ENCODE measurements at places on chromosomes 3 and 15.

DNA sequence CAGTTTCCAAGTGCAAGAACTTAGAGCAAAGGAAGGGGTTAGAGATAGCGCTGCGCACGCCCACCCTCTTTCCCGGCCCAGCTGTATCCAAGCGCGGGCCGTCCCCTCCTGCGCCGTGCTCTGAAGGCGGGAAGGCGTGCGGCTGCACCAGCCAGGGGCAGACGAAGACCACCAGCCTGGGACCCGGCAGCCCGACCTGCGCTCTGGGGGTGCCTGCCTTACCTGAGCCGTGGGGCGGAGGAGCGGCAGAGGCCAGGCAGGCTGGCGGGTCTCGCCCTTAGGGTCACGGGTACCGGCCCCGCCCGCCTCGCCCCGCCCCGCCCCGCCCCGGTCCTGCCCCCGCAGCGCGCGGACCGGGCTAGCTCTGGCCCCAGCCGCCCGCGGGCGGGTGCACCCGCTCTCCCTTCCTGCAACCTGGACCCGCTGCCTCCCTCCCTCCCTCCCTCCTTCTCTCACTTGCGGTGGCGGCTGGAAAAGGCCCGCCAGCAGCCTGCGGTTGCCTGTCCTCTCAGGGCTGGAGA lies at the start of gene WDR72:
WDR72 (minus strand) TSS at position 253 of the 521 bp plus-strand sequence. CDS start 26,514 bp downstream, outside the sequence.
- no peak within 1 kb of the TSS for H3K4me3 ChIP-seq
- H3K36me3 ChIP-seq = no peaks in the 10 kb centered on the region
- peaks cover 26% of the 10 kb centered on the region for H3K27me3 ChIP-seq
- DNase-seq = no peak
- no peak within 1 kb of the TSS for H3K27ac ChIP-seq

- H3K27me3 ChIP-seq = no peaks in the 10 kb centered on the region
- no peak overlapping the region for H3K4me3 ChIP-seq
- DNase-seq = no peak
- H3K4me1 ChIP-seq = no peaks in the 10 kb centered on the region
These were observed 42.8 kb downstream of the POMGNT2 start for GRCh38 chr3:43063114-43063513.

DNA sequence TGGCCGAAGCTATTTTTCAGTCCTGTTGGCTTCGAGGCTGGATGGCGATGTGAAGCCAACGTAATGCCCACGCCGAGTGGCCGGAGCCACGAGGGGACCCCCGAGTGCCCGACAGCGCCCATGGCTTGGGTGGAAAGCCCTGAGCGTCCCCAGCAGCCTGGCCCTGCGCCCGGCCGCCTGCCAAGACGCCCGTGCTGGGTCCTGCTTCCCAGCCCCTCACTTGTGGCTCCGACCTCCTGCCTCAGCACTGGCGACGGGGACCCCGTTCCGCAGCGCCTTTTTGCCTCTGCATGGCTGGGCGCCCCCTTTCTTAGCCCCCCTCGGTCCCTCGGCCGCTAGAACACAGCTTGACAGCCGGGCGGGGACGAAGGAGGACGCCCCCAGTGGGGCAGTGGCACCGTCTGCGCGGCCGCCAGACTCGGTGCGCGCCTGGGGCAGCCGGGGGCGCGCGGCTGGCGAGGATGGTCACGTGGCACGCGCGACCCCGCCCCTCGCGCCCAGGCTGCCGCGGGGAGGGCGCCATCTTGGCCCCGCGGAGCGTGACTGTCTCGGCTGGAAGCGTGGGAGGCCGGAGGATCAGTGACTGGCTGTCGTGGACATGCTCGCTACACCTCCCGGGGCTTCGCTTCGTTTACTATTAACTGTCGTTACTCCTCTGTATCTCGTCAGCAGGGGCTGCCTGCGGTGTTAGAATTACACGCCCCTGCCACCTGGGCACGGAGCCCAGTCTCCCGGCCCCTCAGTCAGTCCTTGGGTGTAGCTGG lies 626 bp upstream of the GPR176 start:
- H3K4me3 ChIP-seq = peak overlapping the region; percentile 67
- H3K36me3 ChIP-seq = no peaks in the 10 kb centered on the region
- DNase-seq = peak; percentile 81

DNA sequence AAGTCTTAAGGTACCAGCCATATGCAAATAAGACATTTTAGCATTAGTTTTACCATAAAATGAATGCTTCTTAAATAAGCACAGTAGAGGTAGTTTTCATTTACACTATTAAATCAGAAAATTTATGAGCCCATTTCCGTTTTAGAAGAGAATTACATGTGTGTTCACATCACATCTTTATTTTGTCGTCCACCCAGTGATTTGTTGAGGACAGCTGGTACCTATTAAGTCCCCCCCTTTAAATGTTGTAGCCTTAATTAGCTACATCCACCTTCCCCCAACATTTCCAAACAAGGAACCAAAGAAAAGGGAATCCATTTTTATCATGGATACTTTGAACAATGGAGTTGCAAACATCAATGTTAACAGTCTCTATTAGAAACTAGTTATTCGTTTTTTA lies 6.8 kb downstream of the IL17RD start:
- no peaks in the 10 kb centered on the region for H3K27me3 ChIP-seq
- H3K27ac ChIP-seq = no peak overlapping the region
- H3K4me1 ChIP-seq = peaks cover 82% of the 10 kb centered on the region
- no peak overlapping the region for H3K4me3 ChIP-seq

DNA sequence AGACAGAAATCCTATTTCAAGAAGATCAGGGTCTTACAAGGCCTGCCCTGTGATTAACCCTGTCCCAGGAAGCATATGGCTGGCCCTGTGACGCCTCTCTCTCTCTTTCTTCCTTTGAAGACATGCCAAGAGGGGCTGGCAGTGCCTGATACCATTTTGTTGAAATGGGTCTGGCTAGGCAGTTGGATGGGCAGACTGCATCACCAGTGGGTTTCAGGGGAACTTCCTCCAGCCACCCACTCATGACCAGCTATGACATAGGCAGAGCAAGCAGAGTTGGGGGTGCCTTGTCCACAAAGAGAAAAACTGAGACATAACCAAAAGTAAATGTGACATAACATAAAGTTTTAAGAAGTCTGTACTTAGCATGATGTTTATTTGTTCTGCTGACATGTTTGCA lies 31.4 kb upstream of the MANF start:
- no peak for DNase-seq
- no peaks in the 10 kb centered on the region for H3K36me3 ChIP-seq
- H3K4me3 ChIP-seq = no peak overlapping the region
- H3K27ac ChIP-seq = no peak overlapping the region
- no peaks in the 10 kb centered on the region for H3K4me1 ChIP-seq
- H3K27me3 ChIP-seq = no peaks in the 10 kb centered on the region

- H3K36me3 ChIP-seq = no peaks in the 10 kb centered on the region
- no peaks in the 10 kb centered on the region for H3K4me1 ChIP-seq
- no peak overlapping the region for H3K4me3 ChIP-seq
- no peak for DNase-seq
- H3K27ac ChIP-seq = no peak overlapping the region
These were observed 25.5 kb upstream of the NPTN start for GRCh38 chr15:73658645-73659044.

DNA sequence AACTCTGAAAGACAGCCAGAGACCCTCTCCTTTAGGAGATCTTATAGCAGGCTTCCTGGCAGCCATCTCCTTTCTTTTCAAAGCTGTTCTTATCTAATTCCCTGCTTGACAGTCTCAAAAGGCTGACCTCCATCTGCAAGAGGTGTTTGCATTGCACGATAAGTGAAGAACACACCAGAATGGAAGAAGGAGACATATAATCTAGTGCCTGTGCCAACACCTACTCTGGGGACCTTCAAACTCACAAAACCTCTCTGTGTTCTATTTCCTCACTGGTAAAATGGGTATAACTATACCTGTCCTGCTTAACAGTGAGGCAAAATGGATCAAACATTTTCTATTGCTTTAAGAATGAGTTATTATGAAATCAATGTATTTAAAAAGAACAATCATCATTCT lies 65.0 kb downstream of the WDR72 start:
- H3K36me3 ChIP-seq = no peaks in the 10 kb centered on the region
- no peaks in the 10 kb centered on the region for H3K27me3 ChIP-seq
- peaks cover 9% of the 10 kb centered on the region for H3K4me1 ChIP-seq
- no peak overlapping the region for H3K27ac ChIP-seq
- H3K4me3 ChIP-seq = no peak overlapping the region

DNA sequence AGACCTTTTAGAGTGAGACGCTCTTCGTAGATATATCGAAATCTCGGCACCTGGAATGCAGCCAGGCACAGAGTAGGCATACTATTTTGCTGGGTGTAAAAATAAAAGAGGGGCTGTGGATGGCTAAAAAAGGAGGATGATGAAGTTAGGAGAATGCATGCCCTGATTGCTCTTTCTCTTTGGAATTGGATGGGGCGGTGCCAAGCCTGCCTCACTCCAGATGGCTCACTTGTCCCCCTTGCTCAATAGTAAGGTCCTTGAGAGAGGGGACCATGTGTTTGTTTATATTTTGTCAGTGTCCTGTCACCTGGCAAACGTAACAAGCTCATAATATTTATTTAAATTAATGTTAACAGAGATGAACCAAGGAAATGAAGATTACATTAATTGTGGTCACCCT lies 33.0 kb downstream of the SNRK start:
- no peak overlapping the region for H3K4me3 ChIP-seq
- peaks cover 89% of the 10 kb centered on the region for H3K4me1 ChIP-seq
- peak; percentile 45 for DNase-seq
- peak overlapping the region; percentile 76 for H3K27ac ChIP-seq
- peaks cover 10% of the 10 kb centered on the region for H3K36me3 ChIP-seq

- peaks cover 10% of the 10 kb centered on the region for H3K36me3 ChIP-seq
- no peaks in the 10 kb centered on the region for H3K27me3 ChIP-seq
- H3K27ac ChIP-seq = no peak overlapping the region
- H3K4me1 ChIP-seq = peaks cover 32% of the 10 kb centered on the region
- DNase-seq = no peak
These were observed 82.2 kb downstream of the TRAK1 start for GRCh38 chr3:42173307-42173706.

GRCh38 chr3:54342676-54343075 lies 220.3 kb downstream of the CACNA2D3 start:
- no peak for DNase-seq
- no peaks in the 10 kb centered on the region for H3K4me1 ChIP-seq
- no peaks in the 10 kb centered on the region for H3K36me3 ChIP-seq
- no peak overlapping the region for H3K27ac ChIP-seq

DNA sequence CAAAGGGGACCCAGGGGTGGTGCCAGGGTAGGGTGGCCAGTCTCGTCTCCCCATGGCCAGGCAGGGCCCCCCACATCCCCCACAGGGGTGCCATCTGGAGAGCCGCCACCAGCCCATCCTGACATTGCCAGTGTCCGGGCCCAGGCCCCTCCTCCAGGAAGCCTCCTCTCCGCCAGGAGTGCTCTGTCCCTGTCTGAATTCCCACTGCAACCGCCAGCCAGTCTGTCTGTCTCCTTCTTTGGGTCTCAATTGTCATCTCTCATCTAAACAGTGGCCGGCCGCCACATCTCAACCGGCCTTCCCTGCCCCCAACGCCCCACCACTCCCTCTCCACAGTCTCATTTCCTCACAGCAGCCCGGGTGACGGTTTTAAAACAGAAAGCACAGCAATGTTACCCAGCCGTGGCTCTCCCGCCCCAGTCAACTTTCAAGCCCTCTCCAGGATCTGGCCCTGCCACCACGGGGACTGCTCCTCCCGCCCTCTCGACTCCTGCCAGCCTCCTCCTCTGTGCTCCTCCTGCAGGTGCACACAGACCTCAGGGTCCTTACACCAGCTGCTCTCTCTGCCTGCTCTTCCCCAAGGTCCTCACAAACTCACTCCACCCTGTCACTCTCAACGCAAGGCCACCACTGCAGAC lies 57.0 kb downstream of the IQSEC1 start:
- peak; percentile 67 for DNase-seq
- H3K36me3 ChIP-seq = no peaks in the 10 kb centered on the region
- peak overlapping the region; percentile 81 for H3K27ac ChIP-seq
- no peaks in the 10 kb centered on the region for H3K27me3 ChIP-seq
- peaks cover 43% of the 10 kb centered on the region for H3K4me1 ChIP-seq

DNA sequence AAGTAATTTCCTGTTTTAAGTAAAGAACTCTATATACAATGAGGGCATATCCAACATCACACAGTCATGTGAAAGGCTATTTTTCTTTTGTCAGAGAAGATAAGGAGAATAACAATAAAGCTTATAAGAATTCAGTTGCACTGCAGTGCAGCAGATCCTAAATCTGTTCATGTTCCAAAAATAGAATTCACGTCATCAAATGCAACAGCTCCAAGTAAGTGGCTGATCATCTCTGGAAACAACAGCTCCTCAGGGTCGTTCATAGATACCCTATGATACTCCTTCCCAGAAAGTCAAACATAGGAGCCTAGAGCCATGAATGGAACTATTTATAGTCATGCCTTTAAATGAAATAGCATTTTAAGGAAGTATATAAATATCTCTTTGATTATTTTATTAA lies 100.2 kb downstream of the FMN1 start:
- H3K4me1 ChIP-seq = peaks cover 5% of the 10 kb centered on the region
- DNase-seq = no peak
- no peaks in the 10 kb centered on the region for H3K27me3 ChIP-seq
- H3K36me3 ChIP-seq = no peaks in the 10 kb centered on the region
- H3K4me3 ChIP-seq = no peak overlapping the region

DNA sequence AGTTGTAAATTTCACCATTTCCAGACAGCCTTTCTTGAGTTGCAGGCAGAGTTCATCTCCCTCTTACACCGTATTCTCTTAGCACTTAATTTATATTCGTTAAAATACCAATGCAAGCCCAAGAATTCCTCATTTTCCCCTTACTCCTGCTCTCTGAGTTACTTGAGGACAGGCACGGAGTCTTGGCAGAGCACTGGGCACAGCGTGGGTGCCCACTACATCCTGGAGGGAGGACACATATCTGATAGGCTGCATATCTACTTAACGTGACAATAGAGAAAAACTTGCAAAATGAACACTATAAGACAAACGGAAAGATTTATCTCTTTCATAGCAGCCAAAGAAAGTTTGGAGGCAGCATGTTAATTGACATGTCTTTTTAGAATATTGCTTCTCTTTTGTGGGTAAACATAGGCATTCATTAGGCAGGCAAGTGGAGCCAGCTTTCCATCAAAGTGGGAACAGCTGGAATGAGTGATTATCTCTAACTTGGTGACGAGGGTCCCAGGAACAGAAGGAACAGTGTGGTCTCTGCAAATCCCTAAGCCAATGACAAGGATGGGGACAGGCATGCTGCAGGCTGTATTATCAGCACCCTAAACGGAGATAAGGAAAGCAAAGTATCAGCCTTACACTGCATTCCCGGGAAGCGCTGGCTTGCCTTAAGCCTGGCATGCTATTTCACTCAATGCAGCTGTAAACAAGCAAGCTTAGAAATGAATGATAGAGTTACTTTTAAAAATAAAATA lies 116.5 kb downstream of the RTP4 start:
- H3K27ac ChIP-seq = no peak overlapping the region
- peaks cover 6% of the 10 kb centered on the region for H3K4me1 ChIP-seq
- no peak for DNase-seq
- H3K27me3 ChIP-seq = peaks cover 6% of the 10 kb centered on the region
- no peak overlapping the region for H3K4me3 ChIP-seq

- peak overlapping the region; percentile 97 for H3K27ac ChIP-seq
- H3K27me3 ChIP-seq = no peaks in the 10 kb centered on the region
- H3K4me3 ChIP-seq = peak overlapping the region; percentile 85
- DNase-seq = peak; percentile 23
These were observed 514 bp upstream of the PPP4R2 start for GRCh38 chr3:72996121-72996472.

GRCh38 chr3:72474775-72475174 lies 373.5 kb downstream of the SHQ1 start:
- no peaks in the 10 kb centered on the region for H3K36me3 ChIP-seq
- H3K27ac ChIP-seq = no peak overlapping the region
- H3K4me1 ChIP-seq = peaks cover 10% of the 10 kb centered on the region
- H3K4me3 ChIP-seq = no peak overlapping the region
- no peaks in the 10 kb centered on the region for H3K27me3 ChIP-seq
- no peak for DNase-seq

GRCh38 chr3:23829242-23829934 lies 23.6 kb downstream of the UBE2E1 start:
- H3K4me3 ChIP-seq = no peak overlapping the region
- DNase-seq = no peak
- H3K4me1 ChIP-seq = peaks cover 43% of the 10 kb centered on the region
- no peaks in the 10 kb centered on the region for H3K27me3 ChIP-seq
- no peak overlapping the region for H3K27ac ChIP-seq

All from heart right ventricle (tissue), 16 donors.